Glutamatergic neuron (in vitro differentiated cells): ENCODE measurements at places on chromosomes 11 and 22. TPM values are rescaled to one million over a fixed set of nuclear protein-coding genes. Genes with fewer than 3 reads are reported as not detected.

The C11orf52 gene
- not detected for total RNA-seq

GRCh38 chr11:35031867-35032266 is 107.1 kb upstream of the CD44 start:
- H3K36me3 ChIP-seq, result no peaks in the 10 kb centered on the region
- no peaks in the 10 kb centered on the region for H3K4me1 ChIP-seq
- H3K27ac ChIP-seq, result no peak overlapping the region
- no peak overlapping the region for H3K4me3 ChIP-seq
- H3K27me3 ChIP-seq, result no peaks in the 10 kb centered on the region
- DNase-seq, result no peak

The PEX26 gene
- total RNA-seq, result 49.8 TPM

DNA sequence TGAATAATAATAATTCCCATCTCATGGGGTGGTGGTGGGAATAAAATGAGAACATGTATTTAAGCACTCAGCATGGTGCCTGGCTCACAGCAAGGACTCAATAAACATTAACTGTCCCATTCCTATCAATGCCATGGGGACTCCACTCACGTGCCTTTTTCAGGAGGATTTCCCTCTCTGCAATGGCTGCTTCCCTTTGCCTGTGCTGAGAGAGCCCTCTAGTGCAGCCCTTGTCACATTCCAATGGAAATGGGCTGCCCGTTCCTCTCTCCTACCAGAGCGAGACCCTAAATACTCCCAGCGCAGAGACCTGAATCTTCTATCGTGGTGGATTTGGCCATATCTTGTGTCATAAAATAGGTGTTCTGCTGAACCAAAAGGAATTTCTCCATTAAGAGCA is 621.5 kb upstream of the B3GAT1 start:
- H3K27ac ChIP-seq, result no peak overlapping the region
- H3K4me1 ChIP-seq, result no peaks in the 10 kb centered on the region
- peak; percentile 57 for DNase-seq
- peaks cover 1% of the 10 kb centered on the region for H3K27me3 ChIP-seq
- peaks cover 6% of the 10 kb centered on the region for H3K36me3 ChIP-seq

The PRR33 gene
- not detected for total RNA-seq

DNA sequence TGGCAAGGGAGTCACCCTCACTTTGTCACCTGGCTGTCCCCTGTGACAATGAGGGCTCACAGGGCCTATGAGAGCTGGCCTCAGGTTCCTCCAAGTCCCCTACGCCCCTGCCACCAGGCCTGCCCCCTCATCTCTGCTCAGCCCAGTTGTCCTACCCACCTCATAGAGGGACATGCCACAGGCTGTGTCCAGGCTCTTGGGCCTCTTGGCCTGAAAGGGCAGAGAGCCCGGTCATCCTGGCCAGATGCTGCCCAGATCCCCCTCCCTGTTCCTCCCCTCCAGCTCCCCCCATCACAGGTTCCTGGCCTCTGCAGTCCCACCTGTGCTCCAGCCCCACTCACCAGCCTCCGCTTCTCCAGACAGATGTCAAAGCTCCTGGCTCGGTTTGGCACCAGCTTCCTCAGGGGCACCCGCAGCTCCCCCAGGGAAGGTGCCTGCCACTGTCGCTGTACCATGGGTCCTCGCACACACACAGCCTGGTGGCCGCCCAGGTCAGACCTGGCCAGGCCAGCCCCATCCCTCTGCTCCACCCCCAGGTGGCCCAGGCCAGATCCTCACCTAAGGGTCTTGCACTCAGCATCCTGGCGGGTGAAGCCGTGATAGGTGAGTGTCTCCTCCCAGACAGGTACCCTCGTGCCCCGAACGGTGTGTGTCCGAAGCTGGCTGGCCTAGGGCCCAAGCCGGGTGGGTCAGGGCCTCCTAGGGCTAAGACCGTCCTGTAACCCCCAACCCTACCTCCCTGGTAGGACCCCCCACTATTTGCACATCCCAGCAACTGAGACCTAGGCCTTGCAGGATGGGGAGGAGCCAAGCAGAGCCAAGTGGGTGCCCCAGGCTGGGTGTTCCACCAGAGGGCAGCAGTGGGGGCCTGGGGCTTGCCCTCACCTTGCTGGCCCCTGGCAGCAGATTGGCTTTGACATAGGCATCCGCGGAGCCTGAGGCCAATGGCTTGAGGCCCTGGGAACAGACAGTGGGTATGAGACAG is 8.3 kb downstream of the NDUFV1 start:
- H3K36me3 ChIP-seq, result no peaks in the 10 kb centered on the region
- no peak overlapping the region for H3K4me3 ChIP-seq
- peaks cover 2% of the 10 kb centered on the region for H3K4me1 ChIP-seq
- H3K27me3 ChIP-seq, result peaks cover 6% of the 10 kb centered on the region
- peak; percentile 69 for DNase-seq

DNA sequence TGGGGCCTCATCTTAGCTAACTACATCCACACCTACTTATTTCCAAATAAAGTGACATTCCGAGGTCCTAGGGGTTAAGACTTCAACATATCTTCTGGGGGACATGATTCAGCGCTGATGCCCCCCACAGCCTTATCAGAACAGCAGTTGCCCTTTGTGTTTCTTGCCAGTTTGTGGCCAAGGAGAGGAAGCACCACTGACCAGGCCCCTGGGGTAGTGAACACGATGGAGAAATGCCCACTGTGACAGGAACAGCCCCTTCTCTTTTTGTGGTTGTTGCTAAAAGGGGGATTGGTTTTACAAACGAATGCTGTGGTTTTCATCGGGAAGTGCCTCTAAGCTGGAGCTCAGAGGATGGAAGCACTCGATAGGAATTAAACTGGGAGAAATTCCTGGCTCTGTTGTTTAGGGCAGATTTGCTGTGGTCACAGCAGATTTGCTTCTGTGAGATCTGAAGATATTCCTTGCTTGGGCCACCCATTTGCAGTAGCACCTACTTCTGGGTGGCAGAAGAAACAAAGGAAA is 88.8 kb downstream of the ABTB2 start:
- no peaks in the 10 kb centered on the region for H3K36me3 ChIP-seq
- H3K4me1 ChIP-seq, result peaks cover 7% of the 10 kb centered on the region
- no peak overlapping the region for H3K4me3 ChIP-seq
- DNase-seq, result no peak
- H3K27me3 ChIP-seq, result no peaks in the 10 kb centered on the region

DNA sequence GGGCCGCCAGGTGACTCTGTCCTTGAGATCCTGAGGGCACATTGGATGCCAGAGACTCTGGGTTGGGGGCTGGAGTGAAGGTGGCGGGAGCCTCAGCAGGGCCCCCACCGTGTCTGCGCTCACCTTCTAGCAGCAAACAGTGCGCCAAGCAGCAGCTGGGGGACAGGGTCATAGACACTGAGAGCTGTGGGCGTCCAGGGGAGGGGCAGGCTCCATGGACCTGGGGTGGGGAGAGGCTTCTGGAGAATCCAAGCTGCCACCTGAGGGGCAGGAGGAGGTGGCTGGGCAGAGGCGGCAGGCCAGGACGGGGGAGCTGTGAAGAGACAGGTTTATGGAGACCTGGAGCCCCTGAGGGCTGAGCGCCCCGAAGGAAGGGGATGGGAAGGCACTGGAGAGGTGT is 8.0 kb downstream of the PHRF1 start:
- no peaks in the 10 kb centered on the region for H3K36me3 ChIP-seq
- no peak overlapping the region for H3K27ac ChIP-seq
- H3K27me3 ChIP-seq, result peaks cover 3% of the 10 kb centered on the region
- no peak for DNase-seq
- H3K4me3 ChIP-seq, result no peak overlapping the region

The OR5B12 gene
- total RNA-seq, result not detected

DNA sequence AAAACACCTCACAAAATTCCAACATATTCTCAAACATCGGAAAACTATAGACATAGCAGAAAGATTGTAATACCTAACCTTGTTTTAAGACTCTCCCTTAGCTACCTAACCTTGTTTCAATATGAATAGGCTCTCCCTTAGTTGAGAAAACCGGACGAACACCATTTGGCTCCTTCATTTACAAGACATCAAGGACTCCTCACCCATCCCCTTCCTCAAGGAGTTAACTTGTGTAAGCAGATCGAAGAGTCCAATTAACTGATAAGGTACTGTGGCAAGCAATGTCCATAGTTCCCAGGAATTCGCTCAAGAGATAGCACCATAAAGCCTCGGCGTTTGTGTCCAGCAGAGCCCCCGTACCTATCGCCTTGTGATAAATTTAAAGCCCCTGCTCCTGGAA is 4.6 kb upstream of the ACRV1 start:
- no peaks in the 10 kb centered on the region for H3K36me3 ChIP-seq
- H3K27me3 ChIP-seq, result peaks cover 3% of the 10 kb centered on the region
- no peak for DNase-seq
- no peaks in the 10 kb centered on the region for H3K4me1 ChIP-seq

DNA sequence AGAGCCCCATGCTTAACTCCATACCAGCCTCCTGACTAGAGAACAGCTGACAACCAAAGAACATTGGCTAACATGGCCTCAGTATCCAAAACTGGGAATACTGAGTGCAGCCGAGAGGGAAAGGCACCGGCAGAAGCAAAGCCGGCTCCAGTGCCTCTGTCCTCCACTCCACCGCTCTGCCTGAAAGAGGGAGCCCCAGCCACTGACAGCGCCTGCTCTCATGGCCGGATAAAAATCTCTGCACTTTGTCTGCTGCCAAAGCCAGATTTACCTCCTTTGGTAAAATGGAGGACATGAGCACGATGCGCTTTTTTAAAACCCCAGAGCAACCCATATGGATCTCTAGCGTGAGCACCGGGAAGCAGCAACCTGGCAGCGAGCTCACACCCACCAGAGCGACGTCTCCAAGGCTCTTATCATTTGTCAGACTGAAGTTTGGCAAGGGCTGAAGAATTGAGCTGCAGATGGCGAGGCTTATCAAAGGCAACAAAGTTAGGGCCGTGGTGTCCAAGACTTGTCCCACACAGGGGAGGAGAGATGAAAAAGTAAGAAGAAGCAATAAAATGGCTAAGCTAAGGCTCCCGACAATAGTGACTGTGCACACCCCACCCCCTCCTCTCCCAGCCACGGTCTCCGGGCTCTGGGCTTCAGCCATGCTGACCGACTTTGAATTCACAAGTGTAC is 71.4 kb downstream of the EFCAB6 start:
- DNase-seq, result no peak
- no peaks in the 10 kb centered on the region for H3K27me3 ChIP-seq
- H3K27ac ChIP-seq, result no peak overlapping the region
- H3K4me3 ChIP-seq, result no peak overlapping the region
